ENCODE measurements at places on chromosomes 13 and 19. TPM values are rescaled to one million over a fixed set of nuclear protein-coding genes. Genes with fewer than 3 reads are reported as not detected.

GRCh38 chr13:113646921-113647340, 11.1 kb downstream of the ATP4B start:
- DNase-seq = no peak

UHRF1 gene
- total RNA-seq = 1.5 TPM

ERICH4 gene
- total RNA-seq = not detected

GRCh38 chr13:43472339-43472738, 314.4 kb downstream of the ENOX1 start:
- DNase-seq = no peak

Data from left ventricle myocardium superior (tissue), 1 donor.